ENCODE measurements at places on chromosomes 16 and 17.

GRCh38 chr17:8126491-8127066 lies 2.7 kb upstream of the HES7 start:
- peak; percentile 24 for DNase-seq

DNA sequence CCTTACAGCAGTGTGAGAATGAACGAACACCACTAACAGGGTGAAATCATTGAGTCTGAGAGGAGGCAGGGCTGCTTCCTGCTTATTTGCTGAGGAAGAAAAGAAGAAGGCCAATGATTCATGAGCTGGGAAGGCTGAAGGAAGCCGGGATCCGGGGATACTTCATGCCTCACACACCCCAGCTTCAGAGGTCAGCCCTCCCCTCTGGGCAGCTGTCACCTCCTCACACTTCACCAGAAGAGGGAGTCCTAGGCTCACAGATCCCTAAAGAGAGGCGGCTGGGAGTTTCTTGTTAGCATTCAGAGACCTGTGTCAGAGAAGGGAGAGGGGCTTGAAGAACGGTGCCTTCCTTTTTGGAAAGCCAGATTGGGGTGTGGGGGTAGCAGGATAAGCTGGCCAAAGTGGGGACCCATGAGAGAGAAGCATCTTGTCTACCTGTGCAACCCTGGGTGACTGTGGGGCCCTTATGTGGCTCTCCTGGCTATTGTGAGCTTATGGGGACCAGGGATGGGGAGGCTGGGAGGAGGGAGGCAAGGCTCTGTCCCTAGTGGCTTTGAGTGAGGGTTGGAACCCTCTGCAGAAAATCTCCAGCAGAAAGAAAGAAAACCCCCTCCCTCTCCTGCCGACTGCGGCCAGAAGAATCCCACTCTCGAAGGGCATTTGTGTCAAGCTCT lies 94.6 kb downstream of the RGS9 start:
- peak; percentile 35 for DNase-seq

GRCh38 chr17:80494547-80494946 lies 18.1 kb upstream of the NPTX1 start:
- no peak for DNase-seq

GRCh38 chr17:47806026-47806912 lies 15.3 kb downstream of the OSBPL7 start:
- no peak for DNase-seq

GRCh38 chr16:25297151-25297787 lies 39.6 kb upstream of the ZKSCAN2 start:
- DNase-seq: no peak

DNA sequence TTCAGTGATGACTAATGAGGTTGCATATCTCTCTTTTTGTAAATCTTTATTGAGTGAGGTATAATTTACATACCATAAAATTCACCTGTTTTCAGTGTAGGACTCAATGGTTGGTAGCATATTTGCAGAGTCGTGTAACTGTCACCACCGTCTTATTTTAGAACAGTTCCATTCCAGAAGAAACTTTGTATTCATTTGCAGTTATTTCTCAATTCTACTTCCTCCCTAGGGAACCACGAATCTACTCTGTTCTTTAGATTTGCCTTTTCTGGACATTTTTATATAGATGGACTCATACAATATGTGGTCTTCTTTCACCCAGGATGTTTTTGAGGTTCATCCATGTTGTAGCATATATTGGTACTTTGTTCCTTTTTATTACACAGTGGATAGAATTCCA lies 3.7 kb downstream of the FTO start:
- no peak for DNase-seq

- no peak for DNase-seq
These were observed 23.8 kb downstream of the C17orf100 start for GRCh38 chr17:6675201-6675825.

DNA sequence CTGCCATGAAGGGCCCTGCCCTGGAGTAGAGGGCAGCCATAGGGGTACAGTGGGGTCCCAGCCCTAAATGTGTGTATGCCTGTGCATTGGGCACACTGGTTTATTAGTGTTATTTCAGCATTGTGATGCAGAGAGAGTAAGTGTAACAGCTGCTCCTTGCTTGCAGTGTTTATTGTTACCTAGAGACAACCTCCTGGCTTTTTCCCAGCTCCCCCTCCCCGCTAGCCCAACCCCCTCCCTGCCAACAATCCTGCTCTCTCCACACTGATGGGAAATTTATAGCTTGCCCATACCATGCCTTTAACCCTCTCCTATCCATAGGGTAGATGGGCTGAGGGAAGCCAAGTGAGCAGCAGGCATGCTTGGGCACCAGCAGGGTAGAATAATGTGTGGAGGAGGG lies 51.3 kb downstream of the NEUROD2 start:
- DNase-seq: no peak

- no peak for DNase-seq
These were observed 287.1 kb upstream of the DYNLRB2 start for GRCh38 chr16:80253741-80254140.

GRCh38 chr17:82237083-82237745 lies 8.4 kb downstream of the SLC16A3 start:
- DNase-seq: no peak

GRCh38 chr17:80640366-80641084 lies 95.9 kb downstream of the RPTOR start:
- no peak for DNase-seq

Data from NCI-H1105 (cell line).